Right cardiac atrium (tissue), 5 donors: ENCODE measurements at places on chromosomes 7 and 10.

DNA sequence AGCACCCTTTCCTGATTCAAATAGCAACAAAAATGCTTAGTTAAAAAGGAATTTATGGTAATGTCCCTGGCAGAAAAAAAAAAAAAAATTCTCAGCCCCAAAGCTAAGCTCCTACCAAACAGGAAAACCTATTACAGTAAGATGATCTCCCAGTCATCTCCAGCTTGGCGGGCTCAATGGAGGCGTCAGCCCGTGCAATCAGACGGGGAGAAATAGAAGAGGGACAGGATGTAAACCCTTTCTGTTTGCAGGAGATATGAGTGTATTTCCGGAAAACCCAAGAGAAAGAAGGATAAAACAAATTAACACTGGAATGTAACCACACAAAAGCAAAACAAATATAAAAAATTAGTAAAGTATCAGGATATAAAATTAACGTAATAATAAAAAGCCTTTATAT lies 242.8 kb downstream of the TCERG1L start:
- no peak for DNase-seq

DNA sequence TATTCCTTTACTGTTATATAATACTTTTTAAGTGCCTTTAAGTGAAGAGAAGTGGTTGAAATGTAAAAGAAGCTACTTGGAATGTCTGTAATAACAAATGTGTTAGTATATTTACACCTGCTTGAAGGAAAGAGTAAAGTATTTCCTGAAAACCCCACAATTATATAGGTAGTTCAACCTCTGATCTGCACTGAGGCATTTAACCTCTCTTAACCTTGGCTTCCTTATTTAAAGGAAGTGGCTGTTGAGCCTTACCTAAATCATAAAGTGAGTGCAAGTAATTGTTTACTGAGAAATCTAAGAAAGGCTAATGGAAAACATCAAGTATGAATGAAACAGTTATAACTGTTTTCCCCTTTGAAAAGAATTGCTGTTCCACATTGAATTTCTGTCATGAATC lies 294.5 kb downstream of the ADK start:
- no peak for DNase-seq

- no peak for DNase-seq
Observed at GRCh38 chr10:48791267-48791928, 106.7 kb downstream of the WDFY4 start.

DNA sequence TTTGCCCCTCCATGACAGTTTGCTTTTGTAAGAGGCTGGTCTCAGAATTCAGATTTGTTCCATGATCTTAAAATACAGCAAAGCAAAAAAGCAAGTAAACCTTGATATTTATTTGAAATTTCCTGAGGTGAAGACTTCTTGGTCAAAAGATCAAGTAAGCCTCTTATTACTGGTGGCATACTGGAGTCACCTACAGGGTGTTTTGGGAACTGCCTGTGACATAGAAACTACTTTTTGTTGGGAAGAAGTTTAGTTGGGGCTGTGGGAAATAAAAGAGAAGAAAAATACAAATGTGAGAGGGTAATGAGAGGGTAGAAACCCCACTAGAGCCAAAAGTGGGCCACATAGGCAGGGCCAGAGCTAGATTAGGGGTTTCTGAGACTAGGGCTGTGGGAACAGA lies 217.9 kb downstream of the OTUD1 start:
- DNase-seq: no peak

DNA sequence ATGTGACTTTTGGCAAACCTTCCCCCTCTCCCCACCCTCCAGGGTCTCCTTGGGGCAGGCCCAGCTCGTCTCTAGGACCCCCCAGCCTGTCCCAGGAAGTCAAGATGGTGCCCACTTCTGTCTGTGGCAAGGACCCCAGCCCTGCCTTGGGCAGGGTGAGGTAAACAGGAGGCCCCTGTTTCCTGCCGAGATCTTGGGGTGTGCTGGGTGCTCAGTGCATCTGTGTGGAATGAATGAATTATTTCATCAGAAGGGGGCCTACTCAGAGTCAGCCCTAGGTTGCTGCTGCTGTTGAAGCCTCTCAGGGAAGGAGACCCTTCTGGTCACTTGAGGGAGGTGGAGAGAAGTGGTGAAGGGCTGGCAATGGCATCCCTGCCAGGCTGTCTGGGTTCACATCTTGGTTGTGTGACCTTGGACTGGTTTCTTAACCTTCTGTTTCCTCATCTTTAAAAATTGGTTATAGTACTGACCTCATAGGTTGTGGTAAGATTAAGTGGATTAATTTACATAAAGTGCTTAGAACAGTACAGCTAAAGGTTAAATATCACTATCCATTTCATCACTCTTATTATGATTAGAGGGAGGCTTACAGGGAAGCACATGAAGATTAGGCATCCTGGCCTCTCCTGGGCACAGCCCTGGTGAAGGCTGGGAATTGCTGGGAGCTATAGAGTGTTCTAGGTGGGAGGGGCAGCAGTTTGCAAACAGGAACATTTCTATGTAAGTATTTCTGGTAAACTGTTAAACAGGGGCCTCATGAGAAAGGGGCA lies 67.7 kb downstream of the ZMIZ1 start:
- DNase-seq: peak; percentile 49

GRCh38 chr7:18768256-18768655 lies 272.7 kb downstream of the HDAC9 start:
- DNase-seq: no peak

- no peak for DNase-seq
Observed at GRCh38 chr10:128411643-128412042, 285.4 kb upstream of the MKI67 start.

DNA sequence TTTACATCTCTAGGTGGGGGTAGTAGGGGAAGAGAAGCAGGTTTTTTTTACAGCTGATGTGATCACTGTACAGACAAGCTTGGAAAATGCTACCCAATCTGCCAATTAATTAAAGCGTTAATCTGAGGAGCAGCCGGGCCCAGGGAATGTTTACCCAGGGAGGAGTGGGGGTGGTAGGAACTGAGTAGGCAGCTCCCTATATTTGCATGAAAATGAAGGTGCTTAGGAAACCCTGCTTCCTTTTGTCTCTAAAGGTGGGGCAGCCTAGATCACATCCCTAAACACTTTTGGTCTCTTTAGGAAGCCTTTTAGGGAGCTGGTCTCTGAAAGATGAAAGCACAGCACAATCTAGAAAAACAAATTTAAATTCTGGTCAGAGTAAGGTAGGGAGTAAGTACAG lies 53.0 kb upstream of the NFKB2 start:
- no peak for DNase-seq

GRCh38 chr7:25318047-25318446 lies 89.8 kb upstream of the NPVF start:
- no peak for DNase-seq

- no peak for DNase-seq
Observed at GRCh38 chr10:114060456-114060855, 16.8 kb downstream of the ADRB1 start.

GRCh38 chr10:97981816-97982215 lies 48.6 kb downstream of the CRTAC1 start:
- DNase-seq: no peak

- no peak for DNase-seq
Observed at GRCh38 chr7:77461246-77461645, 45.1 kb upstream of the GSAP start.

DNA sequence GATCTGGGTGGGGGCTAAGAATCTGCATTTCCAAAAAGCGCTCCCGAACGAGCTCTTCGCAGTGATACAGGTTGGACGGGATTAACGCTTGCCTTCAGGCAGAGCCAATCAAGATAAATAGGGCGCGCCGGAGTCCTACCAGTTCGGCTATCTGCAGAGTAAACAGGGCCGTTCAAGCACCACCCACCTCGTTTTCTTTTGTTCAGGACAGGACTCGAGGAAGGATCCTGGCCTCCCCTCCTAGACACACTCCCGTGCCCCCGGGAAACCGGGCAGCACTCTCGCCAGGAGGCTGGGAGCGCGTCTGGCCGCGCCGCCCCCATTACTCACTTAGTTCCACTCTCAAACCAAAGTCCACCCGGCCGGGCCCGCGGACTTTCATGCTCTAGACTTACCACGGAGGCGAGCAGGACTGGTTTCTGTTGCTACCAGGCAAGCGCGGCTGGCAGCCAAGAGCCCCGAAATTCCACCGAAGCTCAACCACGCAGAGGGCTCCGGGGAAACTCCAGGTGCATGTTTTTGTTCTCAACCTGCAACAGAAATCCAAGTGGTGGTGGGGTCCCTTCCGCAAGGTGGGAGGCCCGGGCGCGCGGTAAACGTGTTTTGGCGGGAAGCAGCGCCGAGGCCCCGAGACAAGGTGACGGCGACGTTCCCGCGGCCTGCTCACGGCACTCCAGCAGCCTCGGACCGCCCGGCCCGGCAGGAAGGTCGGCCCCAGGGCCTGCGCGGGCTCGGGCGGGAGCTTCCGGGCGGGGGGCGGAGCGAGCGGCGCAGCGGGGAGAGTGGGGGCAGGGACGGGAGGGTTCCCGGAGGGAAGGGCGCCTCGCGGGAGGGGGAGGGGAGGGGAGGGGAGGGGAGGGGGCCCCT lies 12.7 kb downstream of the HNRNPF start:
- DNase-seq: peak; percentile 94

GRCh38 chr10:43970018-43970698 lies 321.5 kb upstream of the ZNF32 start:
- no peak for DNase-seq

DNA sequence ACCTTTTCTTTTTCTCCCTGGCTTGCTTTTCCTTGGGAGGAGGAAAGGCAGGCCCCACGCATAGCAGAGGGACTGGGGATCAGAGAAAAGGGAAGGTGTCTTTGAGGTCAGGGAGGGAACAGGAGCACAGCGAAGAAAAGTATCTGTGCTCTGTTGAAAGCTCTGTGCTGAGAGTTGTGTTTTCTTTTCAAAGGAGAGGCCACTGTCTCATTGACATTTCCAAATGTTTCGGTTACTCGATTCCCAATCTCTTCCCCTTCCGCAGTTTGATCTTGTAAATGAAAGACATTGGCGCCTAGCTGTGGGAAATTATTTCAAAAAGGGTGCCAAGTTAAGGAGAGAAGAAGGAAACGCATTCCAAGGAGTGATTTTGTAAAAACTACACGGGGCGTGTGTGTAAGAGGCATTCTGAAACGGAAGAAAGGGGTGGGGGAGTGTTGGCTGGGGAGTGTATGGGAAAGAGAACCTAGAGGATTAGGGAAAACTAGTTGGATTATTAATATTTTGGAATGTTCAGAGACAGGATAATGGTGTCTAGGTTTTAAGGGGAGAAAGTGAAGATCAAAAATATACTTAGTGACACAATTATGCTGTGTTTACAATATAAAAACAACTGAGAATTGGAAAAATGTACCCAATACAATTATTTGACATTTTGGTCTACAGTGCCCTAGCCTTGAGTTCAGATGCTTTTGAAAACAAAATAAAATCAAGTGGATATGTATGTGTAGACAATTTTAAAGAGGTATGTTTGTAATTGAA lies 708 bp downstream of the KLHDC10 start:
- DNase-seq: no peak

GRCh38 chr7:71682181-71682580 lies 550.2 kb downstream of the GALNT17 start:
- DNase-seq: no peak

DNA sequence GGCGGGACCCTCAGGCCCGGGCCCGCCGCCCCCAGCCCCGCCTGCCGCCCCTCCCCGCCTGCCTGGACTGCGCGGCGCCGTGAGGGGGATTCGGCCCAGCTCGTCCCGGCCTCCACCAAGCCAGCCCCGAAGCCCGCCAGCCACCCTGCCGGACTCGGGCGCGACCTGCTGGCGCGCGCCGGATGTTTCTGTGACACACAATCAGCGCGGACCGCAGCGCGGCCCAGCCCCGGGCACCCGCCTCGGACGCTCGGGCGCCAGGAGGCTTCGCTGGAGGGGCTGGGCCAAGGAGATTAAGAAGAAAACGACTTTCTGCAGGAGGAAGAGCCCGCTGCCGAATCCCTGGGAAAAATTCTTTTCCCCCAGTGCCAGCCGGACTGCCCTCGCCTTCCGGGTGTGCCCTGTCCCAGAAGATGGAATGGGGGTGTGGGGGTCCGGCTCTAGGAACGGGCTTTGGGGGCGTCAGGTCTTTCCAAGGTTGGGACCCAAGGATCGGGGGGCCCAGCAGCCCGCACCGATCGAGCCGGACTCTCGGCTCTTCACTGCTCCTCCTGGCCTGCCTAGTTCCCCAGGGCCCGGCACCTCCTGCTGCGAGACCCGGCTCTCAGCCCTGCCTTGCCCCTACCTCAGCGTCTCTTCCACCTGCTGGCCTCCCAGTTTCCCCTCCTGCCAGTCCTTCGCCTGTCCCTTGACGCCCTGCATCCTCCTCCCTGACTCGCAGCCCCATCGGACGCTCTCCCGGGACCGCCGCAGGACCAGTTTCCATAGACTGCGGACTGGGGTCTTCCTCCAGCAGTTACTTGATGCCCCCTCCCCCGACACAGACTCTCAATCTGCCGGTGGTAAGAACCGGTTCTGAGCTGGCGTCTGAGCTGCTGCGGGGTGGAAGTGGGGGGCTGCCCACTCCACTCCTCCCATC lies 82.7 kb downstream of the PAX2 start:
- peak; percentile 69 for DNase-seq

DNA sequence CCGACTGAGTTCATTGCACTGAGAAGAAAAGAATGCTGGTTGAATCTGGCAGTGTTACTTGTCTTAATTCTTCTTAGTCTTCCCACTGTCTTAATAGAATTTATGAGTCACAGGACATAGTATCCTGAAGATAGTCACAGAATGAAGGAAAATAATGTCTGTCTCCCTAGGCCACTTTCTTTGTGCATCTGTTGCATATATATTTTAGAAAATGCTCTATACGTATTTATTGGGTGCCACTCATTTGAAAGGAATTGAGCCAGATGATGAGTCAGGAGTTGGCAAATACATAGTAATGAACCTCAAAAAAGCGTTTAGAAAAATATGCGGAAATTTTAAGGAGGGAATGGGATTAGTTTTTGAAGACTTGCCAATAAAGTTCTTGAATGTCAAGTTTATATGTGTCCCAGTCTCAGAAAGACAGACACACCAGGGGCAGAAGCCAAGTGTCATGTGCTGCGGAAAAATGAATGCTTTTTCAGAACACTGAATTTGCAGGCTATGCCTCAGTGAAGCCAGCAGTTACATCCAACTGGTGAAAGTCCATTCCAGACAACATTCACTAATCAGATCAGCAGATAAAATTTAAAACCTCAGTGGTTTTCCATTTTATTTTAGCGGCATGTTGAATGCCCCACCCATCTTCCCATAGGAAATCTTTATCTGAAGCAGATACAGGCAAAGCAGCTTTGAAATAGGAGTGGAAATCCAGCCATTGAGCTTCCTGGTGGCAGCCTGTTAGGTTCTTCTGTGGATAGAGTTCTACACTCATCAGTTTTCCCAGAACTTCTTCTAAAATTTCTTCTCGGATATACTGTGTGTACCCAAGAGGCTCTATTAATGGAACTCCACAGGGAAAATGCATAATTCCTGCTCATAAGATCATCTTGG lies 308.4 kb downstream of the BICC1 start:
- no peak for DNase-seq

GRCh38 chr7:21261627-21262594 lies 166.0 kb upstream of the SP4 start:
- no peak for DNase-seq

GRCh38 chr10:63106111-63106755 lies 26.9 kb upstream of the NRBF2 start:
- peak; percentile 59 for DNase-seq

- DNase-seq: no peak
Observed at GRCh38 chr7:36100634-36101033, 52.4 kb upstream of the EEPD1 start.
